ENCODE measurements at places on chromosomes 5 and 9.

DNA sequence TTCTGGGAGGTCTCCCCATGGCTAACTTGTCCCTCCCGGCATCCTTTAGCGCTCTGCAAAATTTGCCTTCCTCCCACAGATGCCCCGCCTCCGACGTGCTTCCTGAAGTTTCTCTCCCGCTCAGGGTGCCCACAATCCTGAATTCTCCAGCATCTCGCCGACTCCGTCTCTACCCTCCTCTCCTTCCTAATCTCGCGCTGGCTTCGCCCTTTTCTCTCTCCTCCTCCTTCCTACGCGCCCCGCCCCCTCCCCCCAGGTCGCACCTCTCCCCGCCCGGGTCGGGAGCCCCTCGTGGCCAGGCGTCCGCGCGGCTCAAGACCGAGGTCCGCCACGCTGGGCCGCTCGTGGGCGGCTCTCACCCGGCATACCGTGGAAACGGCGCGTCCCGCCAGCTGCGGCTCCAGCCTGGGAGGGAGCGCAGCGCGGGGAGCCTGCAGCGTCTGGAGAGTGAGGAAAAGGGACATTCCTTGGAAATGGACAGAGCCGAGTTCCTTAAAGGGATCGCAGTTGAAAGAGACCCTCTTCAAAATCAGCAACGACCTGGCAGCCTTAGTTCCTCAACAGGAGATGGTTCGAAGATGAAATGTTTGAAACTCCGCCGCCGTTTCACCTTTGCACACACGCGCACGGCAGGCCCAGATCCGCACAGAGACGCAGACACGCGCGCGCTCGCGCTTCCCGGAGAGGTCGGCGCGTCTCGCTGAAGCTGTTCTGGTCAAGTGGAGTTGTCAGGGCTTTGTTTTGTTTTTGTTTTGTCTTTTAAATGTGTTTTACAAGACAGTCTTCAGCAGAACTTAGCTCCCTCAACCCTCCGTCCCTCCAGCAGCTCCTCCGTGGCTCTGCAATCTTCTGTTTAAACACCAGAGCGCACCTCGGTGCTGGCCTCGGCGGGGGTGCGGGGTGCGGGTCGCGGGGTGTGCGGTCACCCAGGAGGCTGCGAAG lies 5.0 kb upstream of the IRX2 start:
- no peak for DNase-seq

GRCh38 chr5:64811050-64811640 lies 42.4 kb downstream of the CWC27 start:
- DNase-seq: no peak

GRCh38 chr5:138082033-138082432 lies 1.8 kb upstream of the WNT8A start:
- no peak for DNase-seq

DNA sequence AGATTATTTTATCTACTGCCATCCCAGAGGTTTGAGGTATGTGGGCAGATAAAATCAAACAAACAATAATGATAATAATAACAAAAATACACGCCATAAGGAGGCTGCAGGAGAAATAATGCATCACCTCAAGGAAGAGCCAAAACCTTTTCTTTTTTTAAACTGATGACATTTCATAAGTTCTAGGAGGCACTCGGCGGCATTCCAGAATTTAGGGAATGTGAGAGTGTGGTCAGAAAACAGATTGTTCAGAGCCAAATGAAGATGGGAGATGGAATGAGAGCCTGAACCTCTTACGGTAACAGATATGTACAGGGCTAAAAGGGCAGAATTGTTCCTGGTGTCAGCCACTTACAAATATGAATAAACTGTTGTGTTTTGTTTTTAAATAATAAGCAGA lies 615.0 kb upstream of the CHD1 start:
- DNase-seq: no peak

DNA sequence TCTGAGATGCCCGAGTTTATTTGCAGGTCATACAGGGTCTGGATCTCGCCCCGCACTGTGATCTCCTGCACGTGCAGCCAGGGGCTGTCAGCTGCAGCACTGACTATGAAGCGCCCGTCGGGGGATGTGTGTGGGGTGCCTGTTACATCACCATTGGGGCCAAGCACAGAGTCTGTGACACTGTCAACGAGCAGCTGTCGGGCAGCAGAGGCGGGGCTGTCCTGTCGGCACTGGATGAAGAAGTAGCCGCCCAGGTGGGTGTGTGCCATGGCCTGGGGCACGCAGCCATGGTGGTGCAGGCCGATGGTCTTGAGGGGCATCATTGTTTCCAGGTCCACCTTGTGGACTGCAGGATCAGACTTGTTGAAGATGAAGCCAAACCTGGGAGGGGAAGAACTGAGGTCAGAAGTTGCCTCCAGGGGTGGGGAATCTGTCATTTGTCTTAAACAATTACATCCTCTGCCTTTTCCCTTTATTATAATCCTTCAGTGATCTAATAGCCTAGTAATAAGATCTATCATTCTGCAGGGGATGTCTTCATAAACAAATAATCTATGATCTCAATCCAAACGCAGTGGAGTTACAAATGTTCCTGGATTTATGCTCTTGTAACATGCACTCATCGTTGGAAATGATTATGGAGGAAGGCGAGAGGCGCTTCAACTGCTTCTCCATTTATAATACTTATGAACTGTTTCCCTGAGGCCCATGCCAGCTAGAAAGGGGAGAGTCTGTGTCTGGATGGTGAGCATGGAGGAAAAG lies 147.8 kb downstream of the HSPA4 start:
- DNase-seq: no peak

DNA sequence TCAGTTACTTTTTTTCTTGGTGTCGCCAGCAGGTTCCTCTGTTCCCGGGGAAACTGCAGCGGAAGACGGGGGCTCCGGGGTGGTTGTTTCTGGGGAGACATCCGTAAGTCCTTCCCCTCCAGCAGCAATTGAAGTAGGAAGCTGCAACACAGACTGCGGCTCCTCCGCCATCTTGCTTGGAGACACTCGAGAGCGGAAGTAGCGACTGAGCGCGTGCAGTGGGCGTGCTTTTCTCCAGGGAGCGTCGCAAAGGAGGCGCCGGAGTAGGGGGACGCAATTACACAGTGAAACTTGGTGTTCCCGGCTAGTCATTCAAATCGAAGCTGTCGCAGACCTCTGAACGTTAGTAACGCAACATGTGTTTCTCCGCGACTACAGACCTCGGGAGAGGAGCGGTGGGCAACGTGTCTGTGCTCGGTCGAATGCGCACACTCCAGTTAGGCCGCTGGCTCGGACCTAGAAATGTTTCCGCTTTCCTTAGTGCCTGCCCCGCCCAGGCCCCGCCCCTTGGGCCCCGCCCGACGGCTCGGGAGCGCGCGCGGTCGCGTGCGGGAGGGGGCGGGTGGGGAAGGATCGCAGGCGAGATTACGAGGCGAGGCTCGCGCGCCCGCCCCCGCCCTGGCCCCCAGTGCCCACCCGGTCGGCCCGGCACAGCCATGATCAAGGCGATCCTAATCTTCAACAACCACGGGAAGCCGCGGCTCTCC lies at the start of the genes AP3S1 and ATG12:
Gene AP3S1 (plus strand): TSS at position 554 of the 707 bp plus-strand sequence. CDS start 103 bp downstream, at position 657.
Gene ATG12 (minus strand): TSS at position 184 of the 707 bp plus-strand sequence. CDS start 13 bp downstream, at position 171.
- DNase-seq: peak; percentile 90

- DNase-seq: no peak
Measured at GRCh38 chr9:81077572-81077971, 611.8 kb downstream of the TLE1 start.

DNA sequence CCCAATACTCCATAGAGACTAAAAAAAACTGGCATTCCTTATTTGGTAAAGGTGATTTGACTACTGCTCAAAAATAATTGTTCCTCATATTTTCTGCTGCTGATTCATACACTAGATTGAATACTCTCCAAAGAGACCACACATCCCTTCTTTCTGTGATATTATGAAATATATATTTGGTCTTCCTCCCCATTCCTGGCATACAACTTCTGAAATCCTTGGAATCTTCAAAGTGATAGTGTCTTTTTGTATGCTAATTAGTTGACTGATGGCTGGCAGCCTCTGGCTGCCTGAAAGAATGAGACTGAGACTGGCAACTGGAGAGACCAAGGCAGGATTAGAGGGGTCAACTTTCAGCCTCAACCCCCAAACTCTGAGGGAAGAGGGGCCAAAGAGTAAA lies 348.0 kb upstream of the RFX3 start:
- DNase-seq: no peak

DNA sequence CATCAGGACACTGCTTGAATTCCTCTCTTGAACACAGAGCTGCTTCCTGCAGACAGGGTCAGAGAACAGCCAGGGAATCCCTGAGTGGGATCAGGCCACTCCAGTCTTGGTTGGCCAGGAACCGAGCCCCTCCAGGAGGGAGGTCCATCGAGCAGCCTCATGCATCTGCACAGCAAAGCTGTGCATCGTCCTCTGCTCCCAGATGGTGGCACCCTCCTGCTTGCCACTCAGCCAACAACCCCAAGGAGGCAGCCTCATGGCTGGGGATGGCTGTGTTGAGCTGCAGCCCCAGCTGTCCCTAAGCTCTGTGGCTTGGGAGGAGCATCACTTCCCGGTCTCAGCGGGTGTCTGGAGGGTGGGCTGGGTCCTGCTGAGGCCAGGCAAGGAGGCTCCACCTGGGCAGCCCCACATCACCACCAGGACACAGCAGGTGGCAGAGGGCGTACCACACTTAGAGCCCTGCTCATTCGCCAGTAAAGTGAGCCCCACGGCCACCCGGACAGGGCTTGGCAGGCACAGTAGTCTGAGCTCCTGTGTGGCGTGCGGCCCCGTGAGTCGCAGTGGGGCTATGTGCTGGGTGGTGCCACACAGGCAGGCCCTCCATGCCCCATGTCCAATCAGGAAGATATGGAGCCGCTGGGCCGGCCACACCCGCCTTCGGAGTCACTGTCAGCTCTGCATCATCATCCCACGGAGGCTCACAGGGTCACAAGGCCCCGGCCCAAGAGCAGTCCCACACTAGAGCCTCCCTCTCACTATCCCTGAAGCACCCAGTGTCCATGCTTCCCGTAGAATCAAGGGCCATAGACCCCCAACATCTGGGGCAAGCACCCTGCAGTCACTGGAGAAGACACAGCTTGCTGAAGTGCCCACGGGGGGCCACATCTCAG lies 11.9 kb downstream of the LPCAT1 start:
- peak; percentile 62 for DNase-seq

DNA sequence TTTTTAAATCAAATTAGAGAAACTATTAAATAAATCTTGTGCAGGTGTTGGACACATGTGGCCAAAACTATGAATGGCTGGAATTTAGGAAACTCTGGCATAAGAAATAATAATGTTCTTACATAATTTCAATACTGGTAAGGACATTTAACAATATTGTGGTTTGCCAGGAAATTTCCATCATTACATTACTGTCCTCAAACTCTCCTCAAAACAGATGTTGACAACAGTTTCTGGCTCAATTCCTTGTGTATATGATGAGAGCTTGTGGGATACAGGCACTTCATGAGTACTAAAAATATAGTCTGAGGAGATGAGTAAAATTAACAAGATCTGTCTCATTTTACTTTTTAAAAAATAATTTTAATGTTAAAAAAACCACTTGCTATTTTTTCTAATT lies 27.9 kb downstream of the MCTP1 start:
- no peak for DNase-seq

DNA sequence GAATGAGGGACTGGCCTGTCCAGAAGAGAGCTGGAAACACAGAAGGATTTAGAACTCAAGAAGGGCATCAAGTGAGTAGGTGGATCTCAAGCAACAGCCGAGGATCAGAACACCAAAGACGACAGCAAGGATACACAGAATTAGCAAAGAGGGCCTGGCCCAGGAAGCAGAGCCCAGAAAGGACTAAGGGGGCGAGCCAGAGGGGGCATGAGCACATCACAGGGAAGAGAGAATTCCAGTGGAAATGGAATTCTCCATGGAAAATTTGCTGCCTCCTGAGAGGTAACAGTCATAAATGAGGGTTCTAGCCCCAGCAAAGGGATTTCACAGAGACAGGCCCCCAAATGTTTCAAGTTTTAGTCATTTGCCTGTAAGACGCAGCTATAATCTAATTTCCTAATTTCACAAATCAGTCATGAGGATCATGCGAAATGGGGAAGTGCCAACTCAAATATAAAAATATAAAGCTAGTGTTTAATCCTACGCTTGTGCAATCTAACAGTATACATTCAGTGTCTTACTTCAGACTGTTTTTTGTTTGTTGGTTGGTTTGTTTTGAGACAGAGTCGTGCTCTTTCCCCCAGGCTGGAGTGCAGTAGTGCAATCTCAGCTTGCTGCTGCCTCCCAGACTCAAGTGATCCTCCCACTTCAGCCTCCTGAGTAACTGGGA lies 46.7 kb downstream of the FNBP1 start:
- DNase-seq: no peak

GRCh38 chr5:93748875-93749397 lies 7.5 kb upstream of the POU5F2 start:
- no peak for DNase-seq

DNA sequence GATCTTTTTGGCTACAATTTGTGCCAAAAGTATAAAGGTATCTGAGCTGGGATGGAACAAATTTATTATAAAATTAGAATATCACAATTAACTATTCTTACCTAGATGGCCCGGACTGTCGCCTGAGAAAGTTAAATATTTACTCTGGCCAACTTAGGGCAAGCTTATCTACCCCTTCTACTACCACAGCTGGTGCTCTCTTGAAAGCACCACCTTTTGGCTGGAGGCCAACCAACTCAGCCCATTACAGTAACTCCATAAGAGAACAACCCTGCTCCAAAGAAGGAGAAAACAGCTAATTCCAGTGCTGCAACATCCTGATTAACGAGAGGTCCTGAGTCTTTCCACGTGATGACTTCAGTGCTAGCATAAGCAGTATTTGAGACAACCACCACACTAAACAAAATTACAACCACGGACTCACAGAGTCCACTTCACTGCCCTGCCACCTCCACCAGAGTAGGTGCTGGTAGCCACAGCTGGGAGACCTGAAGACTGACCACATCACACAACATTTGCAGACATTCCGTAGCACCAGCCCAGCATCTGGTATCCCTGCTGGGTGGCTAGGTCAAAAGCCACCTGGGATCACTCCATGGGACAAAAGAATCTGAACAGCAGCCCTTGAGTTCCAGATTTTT lies 43.2 kb downstream of the RGMB start:
- no peak for DNase-seq

DNA sequence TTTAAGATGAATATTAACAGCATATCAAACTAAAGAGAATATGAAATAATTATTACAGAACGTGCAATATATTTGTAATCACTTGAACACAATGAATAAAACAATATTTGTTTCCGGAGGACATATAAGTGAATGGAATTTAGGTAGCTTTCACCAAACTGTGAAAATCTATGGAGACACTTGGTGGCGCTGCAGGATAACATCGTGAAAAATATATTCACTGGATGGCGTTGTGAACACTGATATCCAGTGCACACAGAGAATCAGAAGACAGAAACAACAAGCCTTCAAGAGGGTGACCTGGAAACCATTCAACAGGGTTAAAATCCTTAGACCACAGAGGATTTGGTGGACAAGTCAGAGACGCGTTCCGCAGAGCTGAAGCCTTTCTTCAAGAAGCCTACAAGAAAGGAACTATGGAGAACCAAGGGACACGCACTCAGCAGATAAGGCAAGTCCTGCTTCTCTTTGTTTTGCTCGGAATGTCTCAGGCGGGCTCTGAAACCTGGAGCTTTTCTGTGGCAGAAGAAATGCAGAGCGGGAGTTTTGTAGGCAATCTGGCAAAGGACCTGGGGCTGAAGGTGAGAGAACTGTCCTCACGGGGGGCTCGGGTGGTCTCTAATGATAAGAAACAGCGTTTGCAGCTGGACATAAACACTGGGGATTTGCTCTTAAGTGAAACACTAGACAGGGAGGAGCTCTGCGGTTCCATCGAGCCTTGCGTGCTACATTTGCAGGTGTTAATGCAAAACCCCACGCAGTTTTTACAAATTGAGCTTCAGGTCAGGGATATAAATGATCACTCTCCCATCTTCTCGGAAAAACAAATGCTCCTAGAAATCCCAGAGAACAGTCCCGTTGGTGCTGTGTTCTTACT lies at the start of gene PCDHB11:
Gene PCDHB11 (plus strand): TSS at position 269 of the 877 bp plus-strand sequence. CDS start 148 bp downstream, at position 417.
- DNase-seq: no peak
